ENCODE measurements at places on chromosomes 13 and 19.

- DNase-seq = peak; percentile 92
Measured at GRCh38 chr19:16293118-16294091, 31.2 kb upstream of the KLF2 start.

DNA sequence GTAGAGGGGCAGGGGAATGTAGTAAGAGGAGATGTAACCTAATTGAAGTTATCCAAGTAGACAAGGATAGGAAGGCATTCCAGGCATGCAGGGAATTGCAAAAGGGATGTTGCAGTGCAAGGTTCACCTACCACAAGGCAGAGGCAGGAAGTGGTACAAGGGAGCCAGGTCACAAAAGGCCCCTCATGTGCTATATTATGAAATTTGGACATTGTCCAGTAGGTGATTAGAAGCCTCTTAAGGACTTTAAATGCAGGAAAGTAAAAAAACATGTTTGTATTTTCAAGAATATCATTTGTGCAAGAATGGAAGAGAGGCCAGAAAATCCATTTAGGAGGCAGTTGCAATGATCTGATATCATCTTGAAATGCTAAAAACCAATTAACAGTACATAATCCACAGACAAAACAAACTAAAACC, 111.4 kb downstream of the FRY start:
- DNase-seq = peak; percentile 70

DNA sequence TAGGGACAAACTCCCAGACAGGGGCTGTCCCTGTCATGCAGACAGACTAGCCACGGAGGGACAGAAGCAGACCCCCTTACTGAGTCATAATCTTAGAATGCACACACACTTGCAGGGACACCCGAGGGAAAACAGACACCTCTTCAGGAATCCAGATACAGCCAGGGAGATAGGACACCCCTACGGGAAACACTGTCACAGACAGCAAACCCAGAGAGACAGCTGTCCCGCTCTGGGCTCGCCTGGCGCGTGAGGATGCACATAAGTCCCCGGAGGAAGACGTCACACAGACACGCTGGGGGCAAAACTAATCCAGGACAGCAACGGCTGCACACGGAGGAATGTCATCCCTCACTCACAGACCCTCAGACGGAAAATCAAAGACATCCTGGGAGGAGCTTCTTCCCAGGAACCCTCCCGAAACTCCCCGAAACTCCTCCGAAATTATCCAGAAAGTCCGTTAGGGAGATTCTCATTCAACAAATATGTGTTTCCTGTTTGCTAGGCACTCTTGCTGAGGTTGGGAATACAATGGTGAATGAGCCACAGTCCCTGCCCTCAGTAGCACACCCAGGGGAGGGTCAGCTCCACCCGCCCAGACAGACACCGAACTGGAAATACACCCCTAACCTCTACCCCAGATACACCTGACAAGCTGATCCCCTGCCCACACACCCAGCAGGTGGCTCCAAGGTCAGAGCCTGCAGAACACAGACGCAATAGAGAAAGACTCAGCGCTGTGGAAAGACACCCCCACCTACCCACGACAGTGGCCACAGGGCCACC, 15.2 kb upstream of the TOMM40 start:
- peak; percentile 36 for DNase-seq

GRCh38 chr19:46350758-46351159, 3.9 kb downstream of the PPP5C start:
- no peak for DNase-seq

DNA sequence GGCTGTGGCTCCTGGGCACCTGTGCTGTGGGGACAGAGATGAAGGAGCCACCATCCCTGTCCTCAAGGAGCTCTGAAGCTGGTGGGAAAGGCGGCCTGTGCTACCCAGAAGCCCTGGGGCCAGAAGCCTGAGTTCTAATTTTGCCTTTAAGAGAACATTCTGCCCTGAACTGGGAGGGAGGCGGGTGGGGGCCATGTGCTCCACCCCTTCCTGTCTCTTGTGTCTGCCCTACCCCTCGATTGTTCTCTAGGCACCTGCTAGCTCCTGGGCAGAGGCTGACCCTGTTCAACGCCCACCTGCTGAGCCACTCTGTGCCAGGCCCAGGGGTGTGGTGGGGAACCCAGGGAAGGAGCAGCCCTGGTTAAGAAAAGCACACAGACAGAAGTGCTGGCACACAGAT, 5.9 kb downstream of the TRAPPC6A start:
- DNase-seq = no peak

- DNase-seq = no peak
Measured at GRCh38 chr13:60402022-60402421, 5.0 kb downstream of the TDRD3 start.

- no peak for DNase-seq
Measured at GRCh38 chr13:19618977-19619376, 14.5 kb upstream of the MPHOSPH8 start.

GRCh38 chr13:36493046-36493445, 60.8 kb downstream of the CCNA1 start:
- no peak for DNase-seq

DNA sequence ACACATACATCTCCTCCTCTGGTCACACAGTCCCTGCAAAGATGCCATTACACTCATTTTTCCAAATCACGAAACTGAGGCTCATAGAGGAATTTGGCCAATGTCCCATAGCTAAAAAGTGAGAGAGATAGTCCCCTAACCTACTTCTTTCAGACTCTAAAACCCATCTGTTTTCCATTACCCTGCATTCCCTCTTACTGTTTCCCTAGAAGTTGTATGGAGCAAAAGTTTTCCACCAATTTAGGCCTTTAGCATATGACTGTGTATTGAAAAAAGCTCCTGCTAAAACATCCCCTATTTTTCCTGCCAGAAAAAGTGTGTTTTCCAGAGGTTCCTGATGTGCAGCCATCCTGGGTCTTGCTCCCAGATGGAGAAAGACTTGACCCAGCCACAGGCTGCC, 16.3 kb downstream of the SERP2 start:
- DNase-seq = peak; percentile 58

GRCh38 chr13:85725433-85725832, 73.8 kb downstream of the SLITRK6 start:
- no peak for DNase-seq

DNA sequence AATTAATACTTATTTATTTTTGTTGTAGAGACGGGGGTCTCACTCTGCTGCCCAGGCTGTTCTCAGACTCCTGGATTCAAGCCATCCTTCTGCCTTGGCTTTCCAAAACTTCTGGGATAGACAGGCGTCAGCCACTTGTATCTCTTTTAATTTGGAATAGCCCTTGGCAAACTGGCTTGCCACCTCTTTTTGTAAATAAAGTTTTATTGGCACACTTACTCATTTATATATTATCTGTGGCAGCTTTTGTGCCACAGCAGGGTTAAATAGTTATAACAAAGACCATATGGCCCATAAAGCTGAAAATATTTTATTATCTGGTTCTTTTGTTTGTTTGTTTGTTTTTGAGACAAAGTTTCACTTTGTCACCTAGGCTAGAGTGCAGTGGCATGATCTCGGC, 30.5 kb downstream of the BBC3 start:
- no peak for DNase-seq

DNA sequence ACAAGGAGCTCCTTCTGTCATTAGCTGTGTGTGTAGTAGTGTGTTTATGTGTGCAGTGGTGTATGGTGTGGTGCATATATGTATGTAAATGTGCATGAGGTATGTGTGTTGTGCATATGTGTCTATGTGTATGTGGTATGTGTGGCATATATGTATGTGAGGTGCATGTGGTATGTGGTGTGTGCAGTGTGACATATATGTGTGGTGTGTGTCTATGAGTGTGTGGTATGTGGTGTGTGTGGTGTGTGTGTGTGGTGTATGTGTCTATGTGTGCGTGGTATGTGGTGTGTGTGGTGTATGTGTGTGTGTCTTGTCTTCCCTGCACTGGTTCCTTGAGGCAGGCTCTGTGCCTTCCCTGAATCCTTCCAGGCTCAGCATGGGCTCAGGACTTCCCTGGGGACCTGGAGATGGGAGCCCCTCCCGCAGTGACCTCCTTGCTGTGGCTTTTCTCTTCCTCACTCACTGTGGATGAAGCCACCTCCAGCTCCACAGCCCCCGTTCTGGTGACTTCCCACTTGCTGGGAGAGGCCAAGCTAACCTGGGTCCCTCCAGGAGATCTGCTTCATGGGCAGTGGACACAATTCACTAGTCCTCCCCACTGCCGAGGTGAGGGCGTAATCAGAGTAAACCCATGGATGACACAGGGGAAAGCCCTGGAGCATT, 64.2 kb downstream of the CCDC70 start:
- DNase-seq = no peak

- DNase-seq = no peak
Measured at GRCh38 chr19:29499261-29499920, 26.4 kb upstream of the VSTM2B start.

DNA sequence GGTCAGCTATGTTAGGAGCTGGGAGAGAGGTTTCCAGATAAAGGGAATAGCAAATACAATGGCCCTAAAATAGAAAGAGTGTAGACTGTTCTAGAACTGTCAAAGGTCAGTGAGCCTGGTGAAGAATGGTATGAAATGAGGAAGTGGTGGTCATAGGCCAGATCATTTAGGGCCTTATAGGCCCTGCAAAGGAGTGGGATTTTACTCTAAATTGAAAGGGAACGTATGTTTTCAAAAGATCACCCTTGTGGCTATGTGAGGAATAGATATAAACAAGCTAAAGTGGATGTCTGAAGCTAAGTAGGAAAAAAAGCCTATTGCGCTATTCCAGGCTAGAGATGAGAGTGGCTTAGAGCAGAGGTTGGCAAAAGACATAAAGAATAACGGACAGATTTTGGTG, 70.7 kb upstream of the TDRD3 start:
- DNase-seq = no peak

DNA sequence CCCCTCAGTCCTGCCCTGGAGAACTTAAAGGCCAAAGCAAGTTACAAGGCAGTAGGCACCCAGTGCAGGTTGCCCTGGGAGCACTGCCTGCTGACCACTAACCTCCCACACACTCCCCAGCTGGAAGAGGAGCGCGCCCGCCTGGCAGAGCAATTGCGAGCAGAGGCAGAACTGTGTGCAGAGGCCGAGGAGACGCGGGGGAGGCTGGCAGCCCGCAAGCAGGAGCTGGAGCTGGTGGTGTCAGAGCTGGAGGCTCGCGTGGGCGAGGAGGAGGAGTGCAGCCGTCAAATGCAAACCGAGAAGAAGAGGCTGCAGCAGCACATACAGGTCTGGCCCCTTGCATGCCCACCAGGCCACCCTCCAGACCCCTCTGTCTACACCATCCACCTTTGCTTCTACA, 61.1 kb downstream of the KCNC3 start:
- no peak for DNase-seq

DNA sequence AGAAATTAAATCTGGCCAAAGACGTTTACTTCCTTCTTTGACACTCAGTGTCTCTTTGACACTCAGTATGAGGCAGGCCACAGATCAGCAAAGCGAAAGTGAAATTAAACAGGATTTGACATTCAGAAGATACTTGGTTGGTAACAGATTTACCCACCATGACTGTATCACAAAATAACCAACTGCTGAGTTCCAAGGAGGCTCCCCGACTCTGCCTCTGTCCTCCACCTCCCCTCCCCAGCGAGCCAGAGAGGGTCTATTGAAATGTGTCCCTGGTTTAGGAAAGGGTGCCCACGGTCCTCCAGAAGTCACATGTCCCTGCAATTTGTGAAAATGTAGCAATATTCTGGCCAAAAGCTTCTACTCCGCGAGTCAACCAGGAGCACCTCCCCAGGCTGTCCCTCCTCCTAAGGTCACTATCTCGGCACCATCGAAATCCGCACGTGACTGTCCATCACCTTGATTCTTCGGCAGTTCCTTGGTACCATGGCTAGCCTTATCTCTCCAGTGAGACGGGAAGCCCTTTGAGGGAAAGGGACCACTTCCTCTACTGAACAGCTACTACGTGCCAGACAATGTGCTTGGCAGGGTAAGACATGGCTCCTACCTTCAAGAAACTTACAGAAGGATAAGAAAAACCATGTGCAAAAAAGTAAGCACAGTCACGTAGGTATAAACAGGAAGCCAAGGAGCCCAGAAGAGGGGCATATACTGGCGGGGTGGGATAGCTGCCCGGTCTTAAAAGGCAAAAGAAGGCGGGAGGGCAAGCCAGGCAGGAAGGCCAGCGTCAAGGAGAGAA, 1.5 kb downstream of the N4BP2L1 start:
- no peak for DNase-seq

DNA sequence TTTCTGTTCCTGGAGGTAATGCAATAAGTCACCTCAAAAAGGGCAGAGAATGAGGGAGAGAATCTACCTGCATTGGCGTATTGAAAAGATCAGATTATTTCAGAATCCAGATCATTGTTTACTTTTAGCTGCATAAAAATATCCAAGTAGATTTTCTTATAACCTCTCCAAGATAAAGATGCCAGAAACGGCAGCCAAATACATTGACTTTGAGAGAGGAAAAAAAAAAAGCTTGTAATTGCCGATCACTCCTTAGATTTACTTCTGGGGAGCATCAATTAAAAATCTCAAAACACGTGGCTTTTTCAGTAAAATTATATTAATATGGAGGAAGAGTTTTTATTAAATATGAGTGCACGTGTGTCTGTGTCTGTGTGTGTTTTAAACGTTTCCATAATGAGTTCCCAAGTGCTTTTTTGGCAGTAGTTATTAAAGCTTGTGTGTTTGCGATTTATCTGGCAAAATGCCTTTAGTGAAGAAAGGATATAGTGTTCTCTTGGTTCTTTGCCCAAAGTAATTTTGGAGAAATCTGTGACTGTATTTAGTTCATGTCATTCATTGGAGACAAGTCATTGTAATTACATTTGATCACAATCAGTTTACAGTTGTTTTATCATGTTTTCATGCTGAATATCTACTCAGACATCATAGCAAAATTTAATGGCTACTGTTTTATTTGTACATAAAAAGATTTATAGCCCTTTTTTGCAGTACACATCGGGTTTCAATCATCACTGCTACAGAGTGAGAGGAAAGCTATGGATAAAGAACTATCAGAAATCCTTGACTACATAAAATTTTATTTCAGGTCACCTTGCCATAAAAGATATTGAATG, 176.1 kb downstream of the TM9SF2 start:
- peak; percentile 26 for DNase-seq

GRCh38 chr19:42471554-42472249, 29.0 kb upstream of the CXCL17 start:
- DNase-seq = no peak

DNA sequence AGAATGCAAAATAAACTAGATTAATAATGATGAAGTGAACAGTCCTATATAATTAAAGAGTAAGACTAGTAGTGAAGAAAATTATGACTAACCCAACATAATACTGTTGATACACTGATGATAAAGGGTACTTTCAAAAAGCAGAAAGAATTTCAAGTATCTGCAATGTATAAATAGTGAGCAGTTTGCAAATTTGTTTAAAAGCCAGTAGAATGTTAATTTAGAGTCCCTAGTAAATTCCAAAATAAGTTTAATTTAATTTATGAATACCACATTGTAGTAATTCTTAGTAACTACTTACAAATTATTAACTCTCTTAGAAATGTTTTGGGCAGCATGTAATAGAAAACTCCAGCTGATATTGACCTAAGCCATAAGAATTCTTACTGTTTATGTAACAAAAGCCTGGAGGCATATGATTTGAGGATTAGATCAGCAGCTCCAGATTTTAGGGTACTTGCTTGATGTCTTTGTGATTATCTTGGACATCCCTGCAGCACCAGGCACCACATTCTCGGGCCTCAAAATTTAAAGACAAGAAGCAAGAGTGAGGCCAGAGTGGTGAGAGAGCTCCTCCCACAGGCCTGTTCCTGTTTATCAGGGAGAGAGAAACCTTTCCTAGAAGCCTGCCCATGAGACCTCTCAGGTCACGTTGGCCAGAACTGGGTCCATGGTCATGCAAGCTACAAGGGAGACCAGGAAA, 67.6 kb upstream of the TDRD3 start:
- DNase-seq = peak; percentile 12

- DNase-seq = no peak
Measured at GRCh38 chr19:28846094-28846812, 366.7 kb downstream of the UQCRFS1 start.

All from fibroblast of skin of abdomen (primary cell).